MCF 10A (cell line): ENCODE measurements at places on chromosomes 5 and 9.

- H3K27ac ChIP-seq = peak overlapping the region; percentile 97
- H3K36me3 ChIP-seq = peaks cover 50% of the 10 kb centered on the region
- peak overlapping the region; percentile 98 for H3K4me3 ChIP-seq
- peaks cover 29% of the 10 kb centered on the region for H3K4me1 ChIP-seq
Measured at GRCh38 chr5:1800472-1801221, 560 bp upstream of the NDUFS6 start.

DNA sequence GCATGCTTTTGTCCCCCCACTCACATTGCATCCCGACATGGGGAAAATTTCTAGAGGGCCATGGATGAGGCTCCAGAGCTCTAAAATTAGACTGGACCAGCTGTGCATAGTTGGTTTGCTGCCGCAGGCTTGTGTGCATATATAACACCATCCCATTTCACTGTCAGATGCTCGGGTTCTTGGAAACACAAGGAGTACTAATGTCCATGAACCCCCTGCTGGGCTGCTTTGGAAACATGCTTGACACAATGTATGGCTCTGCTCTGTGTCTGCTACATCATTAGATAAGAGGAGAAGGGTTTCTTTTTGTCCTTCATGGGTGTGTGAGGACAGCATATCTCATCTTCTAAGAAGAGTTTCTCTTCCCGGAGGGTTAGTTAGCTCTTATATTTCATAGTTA is 292.1 kb upstream of the RORB start:
- H3K36me3 ChIP-seq = no peaks in the 10 kb centered on the region
- H3K27ac ChIP-seq = no peak overlapping the region
- H3K4me1 ChIP-seq = no peaks in the 10 kb centered on the region
- DNase-seq = peak; percentile 5
- no peak overlapping the region for H3K4me3 ChIP-seq

GRCh38 chr9:91433180-91433579 is 9.5 kb upstream of the NFIL3 start:
- peak; percentile 88 for DNase-seq
- no peak overlapping the region for H3K4me3 ChIP-seq
- H3K4me1 ChIP-seq = peaks cover 27% of the 10 kb centered on the region

GRCh38 chr9:1269533-1270315 is 219.6 kb downstream of the DMRT2 start:
- no peaks in the 10 kb centered on the region for H3K36me3 ChIP-seq
- peaks cover 10% of the 10 kb centered on the region for H3K4me1 ChIP-seq
- DNase-seq = no peak
- no peak overlapping the region for H3K27ac ChIP-seq

- peaks cover 94% of the 10 kb centered on the region for H3K27me3 ChIP-seq
- H3K4me1 ChIP-seq = peaks cover 7% of the 10 kb centered on the region
- DNase-seq = no peak
- H3K27ac ChIP-seq = no peak overlapping the region
Measured at GRCh38 chr5:88686726-88687125, 196.3 kb downstream of the MEF2C start.

GRCh38 chr5:69029292-69029691 is 64.5 kb upstream of the SLC30A5 start:
- H3K27me3 ChIP-seq = peaks cover 19% of the 10 kb centered on the region
- H3K4me1 ChIP-seq = peaks cover 15% of the 10 kb centered on the region
- no peak overlapping the region for H3K27ac ChIP-seq
- no peaks in the 10 kb centered on the region for H3K36me3 ChIP-seq
- H3K4me3 ChIP-seq = no peak overlapping the region

DNA sequence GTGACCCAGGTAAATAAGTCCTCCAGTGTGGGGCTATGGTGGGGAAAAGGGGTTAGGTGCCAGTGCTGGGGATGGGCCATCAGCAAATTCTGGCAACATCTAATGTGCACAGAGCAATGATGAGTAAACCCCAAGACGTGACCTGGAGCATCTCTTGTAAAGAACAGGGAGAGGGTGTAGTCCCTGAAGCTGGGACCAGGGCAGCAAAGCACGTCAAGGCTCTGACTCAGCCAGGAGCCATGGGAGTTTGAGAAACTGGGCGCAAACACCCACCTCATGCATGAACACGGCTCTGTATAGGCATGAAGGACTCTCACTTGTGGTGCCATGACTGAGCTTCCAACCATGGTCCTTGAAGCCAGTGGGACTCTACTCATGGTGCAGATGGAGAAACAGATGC is 51.8 kb downstream of the DUSP1 start:
- DNase-seq = no peak
- H3K36me3 ChIP-seq = no peaks in the 10 kb centered on the region
- no peaks in the 10 kb centered on the region for H3K27me3 ChIP-seq
- peaks cover 30% of the 10 kb centered on the region for H3K4me1 ChIP-seq
- no peak overlapping the region for H3K4me3 ChIP-seq
- no peak overlapping the region for H3K27ac ChIP-seq

GRCh38 chr5:174086751-174087150 is 41.2 kb downstream of the NSG2 start:
- DNase-seq = no peak
- H3K4me3 ChIP-seq = no peak overlapping the region
- H3K36me3 ChIP-seq = no peaks in the 10 kb centered on the region
- no peak overlapping the region for H3K27ac ChIP-seq
- H3K4me1 ChIP-seq = peaks cover 19% of the 10 kb centered on the region

- H3K36me3 ChIP-seq = no peaks in the 10 kb centered on the region
- no peak for DNase-seq
- H3K4me3 ChIP-seq = no peak overlapping the region
- no peak overlapping the region for H3K27ac ChIP-seq
- no peaks in the 10 kb centered on the region for H3K4me1 ChIP-seq
- H3K27me3 ChIP-seq = no peaks in the 10 kb centered on the region
Measured at GRCh38 chr9:34426347-34427074, 31.9 kb downstream of the FAM219A start.

DNA sequence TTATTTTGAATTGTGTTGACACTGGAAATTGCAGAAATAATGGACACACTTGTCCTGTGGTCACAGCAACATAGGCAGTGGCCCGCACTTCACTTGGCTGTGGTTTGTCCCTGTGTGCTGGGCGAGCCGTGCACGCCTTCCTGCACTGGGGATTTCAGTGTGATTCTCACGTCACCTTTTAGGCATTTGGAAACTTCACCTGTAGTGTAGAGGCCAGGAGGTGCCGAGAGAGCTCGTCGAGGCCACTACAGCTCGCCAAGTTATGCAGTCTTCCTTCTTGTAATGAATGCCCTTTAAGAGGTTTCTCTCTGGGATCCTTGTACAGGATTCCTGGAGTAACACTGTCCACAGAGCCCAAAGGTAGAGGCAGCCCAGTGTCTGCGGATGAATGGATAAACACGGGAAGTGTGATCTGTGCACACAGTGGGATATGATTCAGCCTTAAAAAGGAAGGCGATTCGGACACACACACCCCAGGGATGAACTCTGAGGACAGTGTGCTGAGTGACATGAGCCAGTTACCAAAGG is 14.7 kb downstream of the TRAF2 start:
- peaks cover 66% of the 10 kb centered on the region for H3K36me3 ChIP-seq
- peaks cover 19% of the 10 kb centered on the region for H3K4me1 ChIP-seq
- peak overlapping the region; percentile 55 for H3K4me3 ChIP-seq
- no peak for DNase-seq

GRCh38 chr9:93601063-93601462 is 24.7 kb downstream of the PHF2 start:
- no peak overlapping the region for H3K4me3 ChIP-seq
- no peak for DNase-seq
- H3K27me3 ChIP-seq = no peaks in the 10 kb centered on the region
- no peak overlapping the region for H3K27ac ChIP-seq

DNA sequence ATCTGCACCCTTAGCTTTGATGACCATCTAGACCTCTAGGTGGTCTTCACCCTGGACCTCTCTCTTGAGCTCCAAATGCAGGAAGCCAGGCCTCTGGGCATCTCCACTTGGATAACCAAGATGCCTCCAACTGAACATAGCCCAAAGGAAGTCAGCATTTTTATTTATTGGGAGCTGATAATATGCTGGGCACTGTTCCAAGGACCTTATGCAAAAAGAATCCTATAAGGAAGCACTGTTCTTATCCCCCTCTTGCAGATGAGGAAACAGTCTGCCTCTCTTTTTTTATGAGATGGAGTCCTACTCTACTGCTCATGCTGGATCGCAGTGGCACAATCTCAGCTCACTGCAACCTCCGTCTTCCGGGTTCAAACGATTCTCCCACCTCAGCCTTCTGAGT is 219.9 kb downstream of the CDK5RAP2 start:
- no peak overlapping the region for H3K4me3 ChIP-seq
- H3K27ac ChIP-seq = no peak overlapping the region
- no peaks in the 10 kb centered on the region for H3K27me3 ChIP-seq
- H3K4me1 ChIP-seq = no peaks in the 10 kb centered on the region
- no peaks in the 10 kb centered on the region for H3K36me3 ChIP-seq

DNA sequence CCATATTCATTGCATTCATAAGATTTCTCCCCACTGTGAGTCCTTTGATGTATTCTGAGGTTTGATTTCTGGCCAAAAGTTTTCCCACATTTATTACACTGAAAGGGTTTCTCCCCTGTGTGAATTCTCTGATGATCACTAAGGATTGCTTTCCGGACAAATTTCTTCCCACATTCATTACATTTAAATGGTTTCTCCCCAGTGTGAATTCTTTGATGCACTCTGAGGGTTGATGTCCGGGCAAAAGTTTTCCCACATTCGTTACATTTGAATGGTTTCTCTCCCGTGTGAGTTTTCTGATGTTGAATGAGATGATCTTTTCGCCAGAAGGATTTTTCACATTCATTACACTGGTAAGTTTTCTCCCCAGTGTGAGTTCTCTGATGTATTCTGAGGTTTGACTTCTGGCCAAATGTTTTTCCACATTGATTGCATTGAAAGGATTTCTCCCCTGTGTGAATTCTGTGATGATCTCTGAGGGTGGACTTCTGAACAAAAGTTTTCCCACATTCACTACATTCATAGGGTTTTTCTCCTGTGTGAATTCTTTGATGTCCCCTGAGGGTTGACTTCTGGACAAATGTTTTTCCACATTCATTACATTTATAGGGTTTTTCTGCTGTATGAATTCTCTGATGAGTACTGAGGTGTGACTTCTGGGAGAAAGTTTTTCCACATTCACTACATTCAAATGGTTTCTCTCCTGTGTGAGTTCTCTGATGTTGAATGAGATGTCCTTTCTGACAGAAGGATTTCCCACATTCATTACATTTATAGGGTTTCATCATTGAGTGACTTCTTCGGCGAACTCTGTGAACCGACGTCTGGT is 18.8 kb downstream of the ZNF510 start:
- no peaks in the 10 kb centered on the region for H3K27me3 ChIP-seq
- peaks cover 73% of the 10 kb centered on the region for H3K36me3 ChIP-seq
- H3K4me1 ChIP-seq = no peaks in the 10 kb centered on the region
- H3K27ac ChIP-seq = no peak overlapping the region
- H3K4me3 ChIP-seq = no peak overlapping the region

DNA sequence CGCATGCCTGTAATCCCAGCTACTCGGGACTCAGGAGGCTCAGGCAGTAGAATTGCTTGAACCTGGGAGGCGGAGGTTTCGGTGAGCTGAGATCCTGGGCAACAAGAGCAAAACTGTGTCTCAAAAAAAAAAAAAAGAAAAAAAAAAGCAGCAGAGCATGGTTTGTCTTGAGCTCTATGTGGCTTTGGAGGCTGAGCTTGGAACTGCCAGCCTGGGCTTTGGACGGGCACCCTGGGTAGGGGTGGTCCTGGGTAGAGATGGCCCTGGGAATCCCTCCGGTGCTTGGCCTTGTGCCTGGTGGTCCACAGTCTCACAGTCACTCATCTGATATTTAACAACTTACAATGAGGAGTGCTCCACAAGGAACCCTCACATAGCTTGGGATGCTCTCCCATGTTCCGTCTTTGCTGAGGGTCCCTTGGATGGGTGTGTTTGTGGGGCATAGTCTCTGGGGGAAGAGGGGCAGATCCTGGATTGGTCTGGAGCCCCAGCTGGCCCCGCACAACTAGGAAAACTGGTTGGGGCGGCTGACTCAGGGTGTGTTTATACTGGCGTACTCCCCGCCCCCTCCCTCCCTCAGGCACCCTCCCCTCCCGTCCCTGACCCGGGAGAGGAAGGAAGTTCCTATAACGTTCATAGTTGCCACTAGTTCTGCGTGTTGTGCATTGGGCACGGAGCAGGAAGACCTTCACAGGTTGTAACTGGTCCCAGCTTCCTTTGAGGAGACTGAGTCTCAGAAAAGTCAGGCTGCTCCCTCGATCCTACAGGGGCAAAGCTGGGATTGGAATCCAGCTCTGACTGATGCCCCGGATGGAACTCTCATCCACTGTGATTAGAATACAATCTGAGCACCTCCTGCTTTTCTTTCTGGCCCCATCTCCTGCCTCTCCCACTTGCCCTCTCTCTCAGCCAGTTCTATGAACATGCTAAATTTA is 11.2 kb downstream of the IER5L start:
- peak; percentile 81 for DNase-seq
- H3K4me1 ChIP-seq = peaks cover 25% of the 10 kb centered on the region
- no peaks in the 10 kb centered on the region for H3K27me3 ChIP-seq
- H3K27ac ChIP-seq = peak overlapping the region; percentile 87
- H3K4me3 ChIP-seq = peak overlapping the region; percentile 63

GRCh38 chr5:167232675-167233311 is 1058.7 kb upstream of the WWC1 start:
- H3K27me3 ChIP-seq = no peaks in the 10 kb centered on the region

DNA sequence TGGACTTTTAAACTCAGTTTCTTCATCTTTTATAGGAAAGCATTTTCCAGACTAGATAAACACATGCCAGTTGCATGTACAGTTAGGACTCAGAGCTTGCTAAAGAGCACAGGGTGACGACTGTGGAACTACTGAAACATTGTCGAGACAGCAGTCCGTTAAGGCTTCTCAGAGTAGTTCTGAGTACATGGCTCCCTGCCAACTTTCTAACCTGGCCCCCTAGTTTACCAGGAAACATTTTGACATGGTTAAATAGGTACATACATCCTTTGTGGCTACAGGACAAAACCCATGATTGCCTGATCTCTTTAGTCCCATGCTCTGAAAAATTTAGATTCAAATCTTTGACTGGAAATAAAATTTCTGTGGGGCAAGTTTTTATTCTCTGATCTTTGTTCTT is 129.7 kb downstream of the SLF1 start:
- no peaks in the 10 kb centered on the region for H3K36me3 ChIP-seq
- no peaks in the 10 kb centered on the region for H3K27me3 ChIP-seq
- no peak for DNase-seq
- H3K4me3 ChIP-seq = no peak overlapping the region

DNA sequence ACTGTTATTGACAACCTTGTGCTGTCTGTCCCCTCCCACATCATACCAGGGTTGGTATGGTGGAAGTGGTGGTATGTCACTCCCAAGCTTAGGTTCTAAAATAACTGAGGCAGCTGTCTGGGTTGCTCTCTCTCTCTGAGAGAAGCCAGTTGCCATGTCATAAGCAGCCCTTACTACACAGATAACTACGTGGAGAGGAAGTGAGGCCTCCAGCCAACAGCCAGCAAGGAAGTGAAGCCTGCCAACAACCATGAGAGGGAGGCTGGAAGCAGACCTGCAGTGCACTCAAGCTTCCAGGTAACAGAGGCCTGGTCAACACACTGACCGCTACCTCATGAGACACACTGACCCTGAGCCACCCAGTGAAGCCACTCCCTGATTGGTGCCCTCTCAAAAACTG is 18.6 kb downstream of the CTNNAL1 start:
- H3K27ac ChIP-seq = no peak overlapping the region
- H3K27me3 ChIP-seq = no peaks in the 10 kb centered on the region
- H3K36me3 ChIP-seq = peaks cover 14% of the 10 kb centered on the region
- H3K4me1 ChIP-seq = peaks cover 6% of the 10 kb centered on the region
- DNase-seq = no peak
- no peak overlapping the region for H3K4me3 ChIP-seq
